ENCODE measurements at places on chromosomes 4 and X.

DNA sequence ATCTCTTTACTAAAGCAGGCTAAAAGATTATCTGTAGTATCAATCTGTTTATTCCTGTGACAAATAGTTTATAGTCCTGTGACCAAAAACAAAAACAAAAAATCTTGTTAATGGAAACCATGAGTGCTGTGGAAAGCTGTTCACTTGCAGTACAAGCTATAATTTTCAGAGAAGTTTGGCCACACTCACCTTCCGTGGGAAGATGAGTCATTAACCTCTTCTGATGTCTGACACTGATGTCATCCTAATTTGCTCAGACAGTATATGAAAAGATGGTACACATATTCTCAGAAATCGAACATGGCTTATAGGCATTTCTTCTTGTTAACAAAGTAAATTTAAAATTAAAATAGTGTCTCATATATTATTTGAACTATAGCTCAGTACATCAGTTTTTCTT is 19.9 kb upstream of the ENPP6 start:
- no peak for DNase-seq

DNA sequence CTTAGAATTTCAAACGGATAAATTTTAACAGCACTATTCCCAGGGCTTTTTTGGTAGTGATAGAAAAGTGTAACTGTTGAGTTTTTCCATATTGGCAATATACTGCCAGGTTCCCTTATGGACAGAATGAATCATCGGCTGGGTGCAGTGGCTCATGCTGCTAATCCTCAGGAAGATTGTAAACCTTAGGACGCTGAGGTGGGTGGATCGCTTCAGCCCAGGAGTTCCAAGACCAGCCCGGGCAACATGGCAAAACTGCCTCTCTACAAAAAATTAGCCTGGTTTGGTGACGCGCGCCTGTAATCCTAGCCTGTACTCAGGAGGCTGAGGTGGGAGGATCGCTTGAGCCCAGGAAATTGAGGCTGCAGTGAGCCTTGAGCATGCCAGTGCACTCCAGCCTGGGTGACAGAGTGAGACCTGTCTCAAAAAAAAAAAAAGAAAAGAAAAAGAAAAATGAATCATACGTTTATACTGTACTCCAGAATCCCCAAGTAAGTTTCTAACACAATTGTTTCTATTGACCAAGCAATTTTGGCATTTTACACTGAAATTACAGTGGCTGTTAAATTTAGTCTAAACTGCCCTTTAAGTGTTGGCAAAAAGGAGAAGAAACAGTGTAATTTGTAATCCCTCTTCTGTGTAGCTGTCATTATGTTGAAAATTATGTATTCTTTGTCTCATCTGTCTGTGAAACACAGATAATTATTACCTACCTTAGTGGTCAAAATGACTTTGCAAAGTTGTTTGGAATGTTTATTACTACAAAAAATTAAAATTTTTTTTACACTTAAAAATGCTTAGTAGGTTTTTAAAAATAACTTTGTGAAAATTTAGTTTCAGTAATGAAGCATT is 1.8 kb downstream of the SLC30A9 start:
- DNase-seq: no peak

- DNase-seq: no peak
Measured at GRCh38 chrX:101409043-101409442, 1.0 kb downstream of the HNRNPH2 start.

- DNase-seq: no peak
Measured at GRCh38 chr4:35250331-35250730, 994.0 kb downstream of the ARAP2 start.

- DNase-seq: no peak
Measured at GRCh38 chr4:105343146-105343931, 130.5 kb downstream of the PPA2 start.

All from NCI-H187 treated with DMSO at 0.1 percent for 48 hours (cell line).